ENCODE measurements at places on chromosomes 5 and 9.
A peak's percentile ranks its signal among the peaks of the same experiment; 100 is the strongest.

DNA sequence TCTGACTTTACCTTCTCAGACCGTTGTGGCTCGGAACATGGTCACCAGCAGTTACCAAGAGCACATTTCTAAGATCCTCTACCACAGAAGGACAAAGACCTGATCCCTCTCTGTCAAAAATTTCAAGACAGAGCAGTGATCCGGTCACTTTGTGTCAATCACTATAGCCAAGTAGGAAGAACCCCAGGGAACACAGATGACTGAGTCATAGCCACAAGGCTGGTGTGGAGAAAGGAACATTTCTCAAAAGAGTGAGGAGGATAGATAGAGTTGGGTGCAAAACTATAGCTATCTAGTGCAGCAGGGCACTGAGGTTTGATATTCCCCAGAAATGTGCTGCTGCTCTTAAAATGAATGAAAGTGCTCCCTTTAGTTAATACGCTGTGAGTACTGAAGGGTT, 130.7 kb upstream of the SMIM23 start:
- peak; percentile 27 for DNase-seq

DNA sequence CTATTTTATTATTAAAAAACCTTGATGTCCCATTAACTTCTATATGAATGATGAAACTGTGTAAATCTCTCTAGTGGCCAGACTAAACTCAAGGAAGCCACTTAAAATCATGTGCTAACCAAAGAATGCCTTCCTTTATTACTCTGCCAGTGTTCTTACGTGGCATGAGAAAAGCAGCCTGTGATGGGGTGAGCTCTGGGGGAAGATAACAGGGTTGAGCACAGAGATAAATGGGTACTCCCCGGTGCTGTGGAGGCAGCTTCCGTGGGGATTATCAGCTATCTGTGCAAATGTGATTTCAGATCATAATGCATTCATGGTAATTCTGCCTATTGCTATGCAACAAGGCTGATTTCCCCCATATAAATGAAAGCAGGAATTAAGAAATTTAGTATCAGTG, 181.3 kb downstream of the CAVIN4 start:
- DNase-seq = no peak

DNA sequence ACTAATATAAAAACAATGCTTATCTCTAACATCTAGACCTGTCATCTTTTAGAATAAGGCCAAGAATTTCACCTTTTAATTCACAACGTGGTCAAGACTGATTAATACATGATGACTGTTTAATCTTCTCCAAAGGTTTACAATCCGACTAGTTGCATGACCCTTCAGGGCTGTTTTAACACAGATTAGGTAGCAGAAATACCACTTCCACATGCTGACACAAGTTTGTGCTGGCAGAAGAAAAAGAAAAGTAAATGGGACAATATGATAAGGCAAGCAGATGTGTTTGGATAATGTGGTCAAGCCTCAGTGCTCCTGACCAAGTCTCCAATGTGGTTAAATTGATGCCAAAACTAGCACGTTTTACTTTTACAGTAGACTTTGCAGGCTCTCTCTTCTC, 31.1 kb downstream of the SEMA6A start:
- no peak for DNase-seq

GRCh38 chr5:7488734-7489133, 92.8 kb downstream of the ADCY2 start:
- no peak for DNase-seq

- no peak for DNase-seq
These were observed at the start of gene FGD3 for GRCh38 chr9:92947268-92948037. Gene FGD3, plus strand, starts transcription at chr9:92947523. Its CDS starts 28,734 bp downstream, at chr9:92976257.

DNA sequence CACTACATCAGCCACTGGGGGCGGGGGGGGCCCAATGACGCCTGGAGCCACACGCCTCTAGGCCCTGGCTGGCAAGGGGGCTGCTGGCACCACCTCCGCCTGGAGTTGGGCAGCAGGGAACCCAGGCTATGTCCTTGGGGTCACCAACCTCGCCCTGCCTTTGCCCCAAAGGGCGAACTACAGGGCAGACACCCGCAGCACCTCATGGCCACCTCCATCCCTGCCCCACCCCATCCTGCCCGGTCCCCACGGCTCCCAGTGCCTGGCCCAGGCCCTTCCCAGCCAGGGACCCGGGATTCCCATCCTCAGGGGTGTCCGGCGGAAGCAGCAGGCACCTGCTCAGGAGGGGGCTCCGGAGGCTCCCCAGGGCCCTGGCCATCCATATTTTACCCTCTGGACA, 37.0 kb downstream of the NACC2 start:
- DNase-seq = no peak

GRCh38 chr5:179296150-179296821, 49.0 kb downstream of the ADAMTS2 start:
- no peak for DNase-seq

- DNase-seq = no peak
These were observed 125.1 kb downstream of the GAS1 start for GRCh38 chr9:86822006-86822801.

DNA sequence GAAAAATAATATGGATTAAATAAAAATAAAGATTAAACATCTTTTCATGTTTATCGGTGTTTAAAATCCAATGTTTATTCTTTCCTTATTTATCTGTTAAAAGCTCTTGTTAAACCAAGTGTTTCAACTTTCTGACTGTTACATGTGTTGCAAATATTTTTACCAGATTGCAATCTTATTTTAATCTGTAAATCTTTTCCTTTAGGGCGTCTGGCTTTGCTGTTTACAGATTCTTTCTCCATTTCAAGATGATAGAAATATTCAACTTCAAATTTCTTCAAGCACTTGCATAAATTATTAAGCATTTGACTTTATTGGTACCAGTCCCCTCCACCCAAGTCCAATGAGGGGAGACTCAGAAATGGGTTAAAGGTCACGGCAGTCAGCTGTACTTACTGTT, 16.9 kb upstream of the ABCA1 start:
- DNase-seq = no peak

DNA sequence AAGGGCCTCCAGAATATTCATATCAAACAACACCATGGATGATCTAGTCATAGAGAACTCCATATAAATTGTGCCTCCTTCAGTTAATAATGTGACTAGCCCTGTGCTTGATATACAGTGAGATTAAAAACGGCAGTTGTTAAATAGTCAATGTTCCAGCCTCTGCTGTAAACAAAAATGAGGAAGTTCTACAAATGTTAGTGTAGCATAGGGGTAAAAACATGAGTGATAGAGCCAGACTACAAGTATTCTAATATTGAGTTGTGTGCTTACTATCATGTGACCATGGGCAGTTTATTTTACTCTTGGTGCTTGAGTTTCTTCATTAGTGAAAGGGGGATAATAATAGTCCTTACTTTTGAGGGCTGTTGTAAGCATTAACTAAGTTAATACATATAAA, 43.3 kb upstream of the SLCO6A1 start:
- no peak for DNase-seq

GRCh38 chr9:132460240-132460639, 50.2 kb downstream of the CFAP77 start:
- DNase-seq = no peak

DNA sequence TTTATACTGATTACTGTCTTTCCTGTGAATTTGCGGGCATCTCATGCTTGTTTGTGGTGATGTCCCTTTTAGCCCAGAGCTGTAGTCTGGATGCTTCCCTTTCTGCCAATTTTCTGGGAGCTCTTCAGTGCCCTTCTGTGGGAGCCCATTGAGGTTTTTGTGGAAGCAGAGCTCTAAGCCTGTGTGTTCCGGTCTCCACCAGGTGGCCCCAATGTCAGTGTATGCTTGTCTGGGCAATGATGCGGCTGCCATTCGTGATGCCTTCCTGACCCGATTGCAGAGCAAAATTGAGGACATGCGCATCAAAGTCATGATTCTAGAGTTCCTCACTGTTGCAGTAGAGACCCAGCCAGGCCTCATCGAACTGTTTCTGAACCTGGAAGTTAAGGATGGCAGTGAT, 35.1 kb downstream of the SH3GLB2 start:
- DNase-seq = no peak

- DNase-seq = no peak
These were observed 15.5 kb downstream of the FAM193B start for GRCh38 chr5:177538876-177539275.

GRCh38 chr5:64789457-64789856, 20.7 kb downstream of the CWC27 start:
- no peak for DNase-seq

- peak; percentile 24 for DNase-seq
These were observed 3.3 kb upstream of the CDC20B start for GRCh38 chr5:55176176-55176818.

GRCh38 chr5:131514316-131515283, 120.4 kb downstream of the RAPGEF6 start:
- DNase-seq = no peak

- DNase-seq = no peak
These were observed 104.9 kb downstream of the SYK start for GRCh38 chr9:90906316-90907055.

GRCh38 chr9:95157481-95158151, 159.9 kb downstream of the FANCC start:
- peak; percentile 81 for DNase-seq

DNA sequence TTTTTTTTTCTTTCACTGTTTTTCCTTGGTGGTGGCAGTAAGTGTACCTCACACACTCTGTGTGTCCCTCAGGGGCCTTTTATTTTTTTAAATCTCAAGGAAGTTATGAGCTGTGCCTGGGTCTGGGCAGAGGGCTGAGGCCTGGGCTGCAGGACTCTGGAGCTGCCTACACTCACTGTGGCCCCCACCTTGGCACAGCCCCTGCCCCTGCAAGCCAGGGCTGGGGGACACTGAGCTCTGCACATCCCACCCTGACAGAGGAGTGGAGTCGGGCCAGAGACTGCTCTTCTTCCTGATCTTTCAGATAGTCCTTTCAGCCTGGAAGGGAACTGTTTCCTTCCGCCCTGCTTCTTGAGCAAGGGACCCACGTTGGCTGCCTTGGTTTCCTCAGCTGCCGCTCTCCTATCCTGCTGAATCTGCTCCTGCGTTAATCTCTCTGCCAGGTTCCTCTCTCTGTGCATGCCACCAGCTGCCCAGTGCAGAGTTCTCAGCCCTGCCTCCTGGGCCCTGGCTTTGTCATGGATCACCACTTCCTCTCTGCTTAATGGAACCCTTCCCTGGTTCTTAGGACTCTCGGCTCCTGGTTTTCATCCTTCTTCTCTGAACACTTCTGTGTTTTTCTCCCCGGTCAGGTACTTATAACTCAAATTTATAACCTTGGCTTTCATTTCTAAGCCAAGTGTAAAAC, 502.3 kb downstream of the DIRAS2 start:
- no peak for DNase-seq

- DNase-seq = peak; percentile 87
These were observed 6.8 kb upstream of the FEM1C start for GRCh38 chr5:115551415-115551814.

DNA sequence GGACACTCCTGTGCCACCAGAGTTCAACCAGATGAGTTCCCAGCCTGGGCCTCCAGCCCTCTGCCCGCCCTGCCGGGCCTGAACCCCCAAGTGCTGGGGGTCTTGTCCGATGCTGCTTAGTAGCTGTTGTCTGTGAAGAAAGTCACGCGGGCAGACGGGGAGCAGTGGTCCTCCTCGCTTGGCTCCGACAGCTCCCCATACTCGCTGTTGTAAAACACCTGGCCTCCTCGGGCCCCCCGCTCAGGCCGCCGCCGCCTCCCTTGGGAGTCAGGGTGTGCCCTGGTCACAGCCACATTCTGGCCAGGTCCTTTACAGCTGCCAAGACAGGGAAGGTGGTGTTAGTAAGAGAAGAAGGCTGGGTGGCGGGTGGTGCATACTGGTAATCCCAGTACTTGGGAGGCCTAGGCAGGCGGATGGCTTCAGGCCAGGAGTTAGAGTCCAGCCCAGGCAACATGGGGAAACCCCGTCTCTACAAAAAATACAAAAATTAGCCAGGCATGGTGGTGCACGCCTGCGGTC, 11.8 kb upstream of the SCGB3A1 start:
- no peak for DNase-seq

DNA sequence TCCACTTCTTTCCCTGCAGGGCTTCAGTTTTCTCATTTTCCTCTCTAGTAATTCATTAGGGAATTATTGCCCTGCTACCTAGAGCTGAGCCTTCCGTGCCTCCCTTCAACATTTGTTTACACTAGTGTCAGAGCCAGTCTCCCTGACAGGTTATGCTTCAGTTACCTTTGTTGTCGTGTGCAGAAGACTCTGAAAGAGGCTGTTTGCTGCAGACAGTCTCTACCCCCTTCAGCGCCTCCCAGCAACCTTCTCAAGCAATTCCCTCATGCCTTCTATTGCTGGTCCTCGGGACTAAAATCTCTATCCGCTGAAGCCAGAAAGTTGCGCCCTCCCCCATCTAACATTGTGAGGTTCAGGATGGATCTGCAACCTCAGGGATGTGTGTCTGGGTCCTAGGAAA, 12.8 kb downstream of the RALGPS1 start:
- no peak for DNase-seq

DNA sequence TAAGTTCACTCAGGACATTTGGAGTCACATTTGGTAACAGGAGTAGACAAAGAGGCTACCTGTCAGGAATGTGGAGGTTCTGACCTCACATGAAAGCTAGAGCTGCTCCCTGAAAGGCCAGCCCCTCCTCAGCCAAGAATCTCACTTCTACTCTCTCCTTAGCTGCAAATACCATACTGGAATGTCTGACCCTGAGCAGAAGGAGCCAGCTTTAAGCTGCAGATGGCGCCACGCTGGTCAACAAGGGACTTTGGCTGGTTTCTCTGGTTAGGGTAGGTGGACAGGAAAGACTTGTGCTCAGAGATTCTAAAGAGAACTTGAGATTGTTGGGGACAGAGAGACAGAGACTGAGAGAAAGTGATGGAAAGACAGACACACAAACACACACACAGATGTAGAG, 21.9 kb downstream of the ASTN2 start:
- DNase-seq = no peak

DNA sequence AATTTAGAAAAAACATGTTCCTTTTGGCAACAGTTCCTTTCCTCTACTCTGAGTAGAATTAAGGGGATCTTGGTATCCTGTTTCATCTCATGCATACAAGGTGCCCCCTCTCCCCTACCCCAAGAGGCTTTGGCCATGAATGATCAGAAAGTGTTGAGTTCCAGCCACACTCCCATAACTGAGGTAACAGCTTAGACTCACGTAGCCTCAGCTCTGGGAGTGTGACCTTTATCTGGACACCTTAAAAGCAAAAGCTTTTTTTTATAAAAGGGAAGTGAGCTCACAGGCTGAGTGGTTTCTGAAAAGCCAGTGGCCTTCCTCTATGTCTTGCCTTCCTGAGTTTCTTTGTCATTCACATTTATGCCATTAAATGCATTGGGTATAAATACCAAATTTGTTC, 900 bp upstream of the HAVCR2 start:
- DNase-seq = peak; percentile 90

- no peak for DNase-seq
These were observed 46.5 kb downstream of the RETREG1 start for GRCh38 chr5:16570121-16570815.

GRCh38 chr9:4866239-4866969, 73.7 kb downstream of the RCL1 start:
- DNase-seq = no peak

GRCh38 chr5:136038635-136039034, 9.8 kb downstream of the TGFBI start:
- DNase-seq = no peak

All from inflammatory macrophage treated with lipopolysaccharide for 4 hours (primary cell).